ENCODE measurements at places on chromosomes 12 and 14.

GRCh38 chr14:103128631-103129300, 5.5 kb downstream of the TNFAIP2 start:
- DNase-seq: no peak

GRCh38 chr12:2294651-2295475, 242.1 kb downstream of the CACNA1C start:
- peak; percentile 17 for DNase-seq

DNA sequence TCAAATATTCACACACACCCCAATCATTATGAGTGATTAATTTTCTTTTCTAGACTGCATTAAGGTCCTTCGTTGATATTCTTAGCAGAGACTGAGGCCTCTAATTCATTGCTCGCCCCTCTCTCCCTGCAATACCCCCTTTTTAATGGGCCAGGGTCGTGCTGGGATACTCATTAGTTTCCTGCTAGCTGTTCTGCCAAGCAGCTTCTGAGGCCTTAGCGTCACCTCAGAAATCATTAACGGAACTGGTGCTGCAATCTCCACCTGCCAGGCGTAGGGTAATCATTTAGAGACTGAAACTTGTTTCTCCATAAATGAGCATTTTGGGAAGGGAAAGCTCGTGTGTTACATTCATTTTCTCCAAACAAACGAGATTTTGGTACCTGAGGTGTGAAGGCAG, 1054.7 kb downstream of the GALC start:
- no peak for DNase-seq

GRCh38 chr14:102212845-102213244, 73.1 kb downstream of the WDR20 start:
- no peak for DNase-seq

GRCh38 chr14:74569806-74570591, 42.0 kb downstream of the LTBP2 start:
- no peak for DNase-seq

GRCh38 chr14:62905566-62905965, 139.7 kb downstream of the KCNH5 start:
- no peak for DNase-seq

- DNase-seq: no peak
Observed at GRCh38 chr12:129110575-129110974, 257.3 kb downstream of the GLT1D1 start.

DNA sequence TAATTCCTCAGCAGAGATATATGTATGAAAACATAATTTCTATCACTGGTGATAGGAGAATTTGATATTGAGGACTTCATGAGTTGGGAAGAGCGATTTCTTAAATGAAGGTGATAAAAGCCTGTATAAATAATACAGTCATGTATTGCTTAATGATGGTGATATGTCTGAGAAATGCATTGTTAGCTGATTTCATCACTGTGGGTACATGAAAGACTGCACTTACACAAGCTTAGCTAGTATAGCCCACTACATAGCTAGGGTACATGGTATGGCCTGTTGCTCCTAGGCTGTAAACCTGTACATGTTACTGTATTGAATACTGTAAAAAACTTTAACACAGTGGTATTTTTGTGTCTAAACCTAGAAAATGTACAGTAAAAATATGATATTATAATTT, 63.4 kb downstream of the ANO4 start:
- no peak for DNase-seq

- no peak for DNase-seq
Observed at GRCh38 chr12:58500399-58500798, 419.9 kb downstream of the LRIG3 start.

- DNase-seq: no peak
Observed at GRCh38 chr14:59249029-59249428, 60.6 kb downstream of the DAAM1 start.
